ENCODE measurements at places on chromosomes 1 and 21.

GRCh38 chr1:38989979-38990378, 1.1 kb upstream of the AKIRIN1 start:
- no peak for DNase-seq

DNA sequence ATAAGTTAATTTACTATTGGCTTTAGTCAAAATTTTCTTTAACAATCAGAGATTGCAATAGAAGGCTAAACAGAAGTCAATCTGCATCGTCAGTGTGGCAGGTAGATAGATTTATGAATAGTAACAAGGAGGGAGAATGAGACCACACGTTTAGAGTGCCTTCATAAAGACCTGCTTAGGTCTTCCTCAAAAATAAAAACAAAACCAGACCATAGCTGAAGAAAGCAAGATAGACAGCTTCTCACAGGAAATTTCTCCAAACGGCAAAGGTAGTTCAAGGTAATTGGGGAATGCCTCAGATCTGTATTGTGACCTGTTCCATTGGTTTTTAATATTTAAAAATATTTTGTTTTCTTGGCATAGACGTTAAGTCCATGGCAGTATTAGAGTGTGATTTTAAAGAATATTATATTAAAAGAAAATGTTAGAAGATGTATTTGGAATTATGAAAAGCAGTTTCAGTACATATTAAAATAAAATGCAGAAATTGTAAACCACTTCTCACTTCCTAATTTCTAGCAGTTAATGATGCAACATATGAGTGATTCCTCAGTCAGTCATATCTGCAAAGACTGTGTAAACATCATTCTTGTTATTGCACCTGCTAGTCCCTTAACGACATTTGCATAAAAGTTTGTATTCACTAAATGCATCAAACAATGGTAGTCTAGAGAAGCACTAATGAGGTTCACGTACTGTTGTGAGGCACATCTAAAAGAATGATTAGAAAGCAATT, 278.0 kb downstream of the HLX start:
- no peak for DNase-seq

GRCh38 chr1:31730336-31731048, 26.7 kb upstream of the COL16A1 start:
- DNase-seq: no peak

- DNase-seq: no peak
Observed at GRCh38 chr21:41108668-41109585, 59.0 kb upstream of the BACE2 start.

GRCh38 chr1:231242516-231243198, 1.6 kb downstream of the GNPAT start:
- DNase-seq: no peak

GRCh38 chr1:5349526-5349925, 642.7 kb downstream of the NPHP4 start:
- no peak for DNase-seq

DNA sequence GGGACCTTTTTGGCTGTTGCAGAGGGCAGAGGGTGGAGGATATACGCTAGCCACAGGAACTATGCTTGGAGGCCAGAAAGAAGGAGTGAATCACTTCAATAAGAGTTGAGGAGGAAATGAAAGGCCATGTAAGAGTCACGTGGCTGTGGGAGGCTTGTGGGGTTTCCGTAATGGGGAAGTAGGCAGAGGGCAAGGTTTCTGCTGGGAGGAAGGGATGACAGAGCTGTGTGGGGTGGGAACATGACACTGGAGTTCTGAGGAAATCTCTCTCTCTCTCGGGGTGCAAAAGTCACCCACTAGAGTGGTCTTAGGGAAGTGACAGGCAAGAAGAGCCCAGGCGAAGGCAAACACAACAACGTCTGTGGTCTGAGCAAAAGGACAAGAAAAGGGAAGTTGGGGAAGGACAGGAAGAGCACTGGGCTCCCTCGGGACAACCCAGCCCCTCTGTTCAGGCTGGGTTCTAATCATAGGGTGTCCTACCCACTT, 3.9 kb upstream of the CD1C start:
- no peak for DNase-seq

- no peak for DNase-seq
Observed at GRCh38 chr1:211259638-211260126, 516 bp downstream of the RCOR3 start.

DNA sequence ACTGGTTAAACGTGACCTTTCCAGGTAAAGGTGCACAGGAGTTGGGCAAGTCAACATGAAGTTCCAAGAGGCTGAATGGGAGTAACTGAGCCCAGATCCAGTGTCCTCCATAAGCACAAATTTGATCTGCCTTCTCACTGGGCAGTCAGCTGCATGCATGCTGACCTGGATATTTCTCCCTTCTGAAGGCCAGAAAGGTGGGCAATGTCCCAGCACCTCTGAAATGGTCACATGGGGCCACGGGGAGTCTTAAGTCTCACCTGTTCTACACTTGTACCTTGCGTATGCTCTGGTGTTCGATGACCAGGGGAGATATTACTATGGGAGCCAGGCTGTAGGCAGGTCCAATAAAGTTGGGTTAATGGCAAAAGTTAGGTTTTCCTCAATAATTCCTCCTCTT, 240.2 kb downstream of the SIPA1L2 start:
- no peak for DNase-seq

DNA sequence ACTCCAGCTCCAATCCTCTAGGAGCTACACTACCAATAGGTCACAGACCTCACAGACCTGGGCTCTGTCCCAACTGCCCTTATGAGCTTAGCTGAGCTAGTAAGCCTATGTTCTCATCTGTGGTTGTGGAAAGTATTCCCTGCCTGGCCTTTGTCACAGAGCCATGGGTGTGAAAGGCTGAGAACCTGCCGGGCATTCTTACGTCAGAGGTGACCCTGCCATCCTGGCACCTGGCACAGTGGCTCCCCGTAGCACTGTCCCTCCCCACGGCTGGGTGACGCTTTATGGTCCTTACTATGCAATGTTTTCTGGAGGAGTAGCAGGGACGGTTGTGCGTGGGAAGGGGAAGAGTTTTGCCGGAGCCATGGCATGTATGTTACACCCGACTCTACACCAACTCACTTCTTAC, 3.5 kb downstream of the TNFRSF1B start:
- DNase-seq: no peak

- DNase-seq: no peak
Observed at GRCh38 chr1:109845658-109846057, 65.0 kb upstream of the CSF1 start.

- peak; percentile 55 for DNase-seq
Observed at GRCh38 chr1:168320800-168321450, 40.2 kb downstream of the TBX19 start.

DNA sequence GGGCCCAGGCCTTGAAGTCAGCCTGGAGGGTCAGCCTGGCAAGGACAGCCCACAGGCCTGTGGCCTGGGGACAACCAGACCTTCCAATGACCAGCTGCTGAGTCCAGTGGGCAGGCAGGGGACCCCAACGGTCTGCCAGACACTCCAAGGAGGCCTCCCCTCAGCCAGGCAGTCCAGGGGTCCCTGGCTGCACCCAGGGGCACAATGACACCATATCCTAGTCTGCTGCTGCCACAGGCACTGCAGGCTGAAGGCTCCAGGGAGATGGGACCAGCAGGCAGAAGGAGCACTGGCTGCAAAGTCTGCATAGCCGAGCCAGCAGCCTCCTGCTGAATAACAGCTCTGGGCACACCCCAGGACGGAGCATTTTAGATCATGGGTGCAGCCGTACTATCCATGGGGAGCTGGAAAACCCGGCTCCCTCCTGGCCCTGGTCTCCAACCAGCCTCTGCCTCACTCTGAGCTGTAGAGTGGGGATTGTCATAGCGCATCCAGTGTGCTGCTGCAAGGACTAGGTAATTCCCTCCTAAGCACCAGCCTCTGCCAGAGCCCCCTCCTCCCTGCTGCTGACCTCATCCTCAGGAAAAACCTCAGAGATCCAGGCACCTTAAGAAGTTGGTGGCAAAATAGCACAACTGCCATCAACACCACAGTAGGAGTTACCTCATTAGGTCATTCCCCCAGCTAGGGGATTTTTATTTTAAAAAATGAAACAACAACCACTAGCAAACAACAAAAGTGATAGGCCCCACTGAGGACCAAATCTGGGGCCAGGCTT, 4.8 kb upstream of the LAPTM5 start:
- DNase-seq: no peak

DNA sequence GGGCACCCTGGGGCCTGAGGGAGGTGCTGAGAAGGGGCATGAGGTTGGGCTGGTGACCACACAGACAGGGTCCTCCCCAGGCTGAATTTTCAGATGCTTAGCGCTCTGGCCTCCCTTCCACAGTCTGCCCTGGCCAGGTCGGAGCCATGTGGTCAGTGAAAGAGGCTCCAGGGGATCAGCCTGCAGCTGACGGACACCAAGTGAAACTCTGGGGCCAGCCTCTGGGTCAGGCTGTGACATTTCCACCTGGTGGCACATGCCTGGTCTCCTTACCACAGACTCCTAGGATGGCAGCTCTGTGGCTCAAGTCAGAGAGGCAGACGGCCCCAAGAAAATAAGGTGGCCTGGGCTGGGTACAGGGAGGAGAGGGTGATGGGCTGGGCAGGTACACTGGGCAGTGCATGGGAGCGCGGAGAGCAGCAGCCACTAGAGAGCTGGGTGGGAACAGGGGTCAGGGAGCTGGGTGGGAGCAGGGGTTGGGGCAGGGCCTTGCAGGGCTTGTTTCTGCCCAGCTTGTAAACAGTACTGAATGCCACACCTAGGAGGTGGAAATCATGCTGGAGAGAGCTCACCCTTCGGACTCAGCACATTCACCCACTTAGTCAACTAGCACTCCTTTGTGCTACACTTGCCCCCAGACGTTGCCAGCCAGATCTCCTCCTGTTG, 20.7 kb upstream of the ADARB1 start:
- DNase-seq: no peak

DNA sequence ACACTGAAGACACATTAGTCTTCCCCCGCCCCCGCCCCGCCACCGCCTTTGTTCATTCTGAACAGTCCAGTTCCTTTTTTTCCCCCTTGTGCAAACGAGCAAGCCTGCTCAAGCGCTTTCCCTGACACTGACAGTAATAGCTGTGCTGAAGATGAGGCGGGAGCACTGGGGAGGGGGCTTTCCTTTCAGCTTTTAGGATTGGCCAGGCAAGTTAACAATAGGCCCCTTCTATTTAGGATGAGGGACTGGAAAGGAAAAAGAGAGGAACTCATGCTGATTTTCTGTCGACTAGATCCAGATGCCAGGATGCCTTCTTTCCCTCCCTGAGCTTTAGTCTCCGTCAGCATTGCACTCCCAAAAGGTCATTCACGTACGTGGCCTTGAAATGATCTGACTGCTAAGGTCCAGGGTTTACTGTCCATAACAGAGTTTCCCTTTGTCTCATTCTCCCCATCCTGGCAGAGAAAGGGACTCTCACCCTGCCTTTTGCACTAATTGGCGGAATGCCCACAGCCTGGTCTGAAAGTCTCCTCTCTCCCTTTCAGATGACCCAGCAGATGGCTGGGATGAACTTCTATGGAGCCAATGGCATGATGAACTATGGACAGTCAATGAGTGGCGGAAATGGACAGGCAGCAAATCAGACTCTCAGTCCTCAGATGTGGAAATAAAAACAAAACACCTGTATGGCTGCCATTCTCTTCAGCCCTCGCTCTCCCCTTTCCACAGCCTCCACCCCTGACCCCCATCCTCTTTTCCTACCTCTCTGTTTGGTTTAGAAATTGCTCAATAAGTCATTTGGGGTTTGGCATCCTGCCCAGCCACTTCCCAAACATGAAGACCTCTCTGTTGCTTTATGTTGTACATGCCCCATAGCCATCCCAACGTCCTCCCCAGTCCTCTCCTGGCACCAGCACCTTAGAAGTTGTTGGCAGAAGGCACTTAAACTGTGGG, 28.6 kb upstream of the ZFP69B start:
- DNase-seq: no peak

GRCh38 chr1:170307426-170307825, 161.7 kb downstream of the NTMT2 start:
- peak; percentile 32 for DNase-seq

- no peak for DNase-seq
Observed at GRCh38 chr1:182677397-182678098, 6.8 kb downstream of the RGS8 start.

DNA sequence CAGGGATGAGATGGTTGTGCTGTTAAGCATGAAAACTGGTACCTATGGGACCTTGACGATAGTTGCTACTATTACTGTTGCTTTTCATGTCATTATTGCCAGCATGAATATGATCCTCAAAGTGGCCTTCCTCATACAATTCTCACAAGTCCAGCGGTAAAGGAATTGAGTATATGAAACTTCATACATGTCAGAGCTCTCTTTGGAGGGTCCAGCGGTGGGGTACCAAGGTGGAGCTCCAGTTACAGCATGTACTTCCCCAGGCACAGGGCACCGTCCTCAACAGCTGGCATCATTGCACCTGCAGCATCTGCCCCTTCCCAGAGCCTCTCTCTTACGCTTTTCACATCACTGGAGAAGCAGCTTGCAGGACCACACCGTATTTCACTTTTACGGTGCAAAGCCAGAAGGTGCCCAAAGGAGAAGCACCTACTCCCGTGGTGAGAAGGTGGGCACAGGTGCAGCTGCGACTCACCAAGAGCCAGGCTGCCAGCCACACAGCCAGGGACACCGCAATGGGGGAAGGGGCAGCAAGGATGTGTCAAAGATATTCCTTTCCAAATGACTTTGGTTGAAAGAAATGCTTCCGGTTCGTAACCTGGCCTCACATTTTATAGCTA, 166.4 kb upstream of the IRF2BP2 start:
- DNase-seq: no peak

GRCh38 chr1:156747742-156748669, 3.5 kb downstream of the HDGF start:
- DNase-seq: no peak

GRCh38 chr1:14390816-14391215, 207.7 kb upstream of the KAZN start:
- DNase-seq: no peak

DNA sequence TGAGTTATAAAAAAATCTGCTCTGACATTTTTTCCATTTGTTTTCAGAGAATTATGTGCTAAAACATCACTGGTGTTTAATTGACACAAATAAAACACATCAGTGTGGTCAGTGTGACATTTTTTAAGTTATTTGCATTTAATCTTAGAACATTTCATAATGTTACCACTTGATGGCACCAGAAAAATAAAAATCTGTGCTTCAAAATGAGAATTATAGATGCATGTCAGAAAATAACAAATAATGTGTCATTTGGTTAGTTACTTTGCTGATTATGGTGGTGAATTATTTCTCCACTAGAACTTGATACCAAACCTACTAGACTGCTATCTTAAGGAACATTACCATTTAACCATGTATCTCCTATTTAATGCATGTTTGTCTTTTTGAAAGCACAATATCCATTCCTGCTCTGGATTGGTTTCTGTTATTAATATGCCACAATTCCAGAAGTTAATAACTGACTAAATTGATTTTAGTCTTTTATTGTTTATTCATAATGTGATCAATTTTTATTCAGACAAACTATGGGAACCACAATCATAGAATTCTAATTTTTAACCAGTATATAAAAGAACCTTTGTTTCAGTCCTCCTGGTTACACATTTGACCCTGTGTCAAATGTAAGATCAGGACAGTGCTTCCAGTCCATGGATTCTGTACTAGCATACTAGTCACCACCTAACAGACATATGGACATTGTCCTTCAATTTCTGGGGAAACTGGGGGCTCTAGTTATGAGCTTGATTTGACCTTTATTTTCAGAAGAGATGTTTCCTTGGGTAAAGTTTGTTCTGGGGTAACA, 81.0 kb downstream of the RPS6KC1 start:
- no peak for DNase-seq

Measured in GM04504 (cell line).